ENCODE measurements at places on chromosomes 1 and 21. TPM values are rescaled to one million over a fixed set of nuclear protein-coding genes. Genes with fewer than 3 reads are reported as not detected.

PADI3 gene
- 0.37 TPM for polyA plus RNA-seq

CNKSR1 gene
- 9.8 TPM for polyA plus RNA-seq

KIF1B gene
- polyA plus RNA-seq, result 18.7 TPM

KCNQ4 gene
- polyA plus RNA-seq, result 2.0 TPM

H6PD gene
- polyA plus RNA-seq, result 0.99 TPM

CAMK1G gene
- polyA plus RNA-seq, result 0.32 TPM

TMPRSS3 gene
- not detected for polyA plus RNA-seq

SLC22A15 gene
- 2.7 TPM for polyA plus RNA-seq

AMIGO1 gene
- polyA plus RNA-seq, result 0.61 TPM

MMEL1 gene
- 0.57 TPM for polyA plus RNA-seq

RASAL2 gene
- 16.0 TPM for polyA plus RNA-seq

SLC9C2 gene
- not detected for polyA plus RNA-seq

CLCA2 gene
- not detected for polyA plus RNA-seq
